ENCODE measurements at places on chromosomes 12 and 14. TPM values are rescaled to one million over a fixed set of nuclear protein-coding genes. Genes with fewer than 3 reads are reported as not detected.

The TRAF3 gene
- total RNA-seq = 45.5 TPM

The TXNDC16 gene
- 10.8 TPM for total RNA-seq

The AP4S1 gene
- 5.2 TPM for total RNA-seq

The ST8SIA1 gene
- not detected for total RNA-seq

The HOXC12 gene
- total RNA-seq = not detected

The SLCO1B1 gene
- total RNA-seq = not detected

The TAS2R20 gene
- total RNA-seq = 0.61 TPM

The OR10G2 gene
- not detected for total RNA-seq

The FBLN5 gene
- not detected for total RNA-seq

The AQP5 gene
- not detected for total RNA-seq

The HOXC5 gene
- total RNA-seq = not detected

The SLCO1B3 gene
- total RNA-seq = not detected

The ALDH6A1 gene
- total RNA-seq = 35.6 TPM

The VRTN gene
- not detected for total RNA-seq

The PTCSC3 gene
- not detected for total RNA-seq
